ENCODE measurements at places on chromosomes 2 and 18. TPM values are rescaled to one million over a fixed set of nuclear protein-coding genes. Genes with fewer than 3 reads are reported as not detected.
A peak's percentile ranks its signal among the peaks of the same experiment; 100 is the strongest.

- no peak overlapping the region for H3K4me3 ChIP-seq
- no peak overlapping the region for H3K27ac ChIP-seq
- no peaks in the 10 kb centered on the region for H3K36me3 ChIP-seq
These were observed 294.4 kb upstream of the EPC2 start for GRCh38 chr2:148350199-148350598.

- H3K27me3 ChIP-seq: no peaks in the 10 kb centered on the region
- peaks cover 57% of the 10 kb centered on the region for H3K36me3 ChIP-seq
- H3K4me3 ChIP-seq: no peak overlapping the region
These were observed 27.6 kb downstream of the C2orf76 start for GRCh38 chr2:119338826-119339561.

DNA sequence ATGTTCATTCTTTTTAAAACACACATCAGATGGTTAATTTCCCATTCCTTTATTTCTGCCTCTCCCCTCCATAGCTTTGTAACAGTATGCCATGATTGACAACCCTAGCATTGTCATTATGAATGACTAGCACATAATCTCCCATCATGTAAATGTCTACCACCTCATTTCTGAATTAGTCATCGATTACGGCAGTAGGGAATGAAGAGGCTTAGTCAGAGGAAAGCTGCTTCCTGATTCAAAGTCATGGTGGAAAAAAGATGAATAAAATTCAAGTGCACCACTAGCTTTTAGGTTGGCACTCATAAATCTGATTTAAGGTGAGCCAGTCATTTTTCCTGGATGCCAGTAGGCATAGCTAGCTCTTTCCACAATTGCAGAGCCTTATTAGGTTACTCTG is 19.1 kb upstream of the ACMSD start:
- no peak overlapping the region for H3K4me3 ChIP-seq
- H3K36me3 ChIP-seq: no peaks in the 10 kb centered on the region
- ATAC-seq: no peak
- H3K27ac ChIP-seq: no peak overlapping the region
- H3K4me1 ChIP-seq: no peaks in the 10 kb centered on the region

DNA sequence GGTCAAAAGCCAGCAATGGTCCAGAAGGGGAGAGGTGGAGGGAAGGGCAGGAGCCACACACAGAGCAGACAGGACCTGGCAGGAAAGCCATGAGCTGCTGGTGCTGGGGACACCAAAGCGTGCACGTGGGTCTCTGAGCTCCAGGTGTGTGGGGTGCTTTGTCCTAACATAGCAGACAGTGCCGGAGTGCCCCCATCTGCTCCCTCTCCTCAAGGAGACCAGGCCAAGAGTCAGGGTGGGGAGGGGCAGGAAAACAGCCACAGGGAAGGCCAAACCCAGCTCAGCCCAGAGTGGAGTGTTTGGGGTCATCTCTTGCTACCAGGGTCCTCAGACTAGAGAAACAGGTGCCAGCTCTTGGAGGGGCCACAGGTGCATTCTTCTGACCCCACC is 4.2 kb upstream of the GPC1 start:
- no peaks in the 10 kb centered on the region for H3K4me1 ChIP-seq
- H3K36me3 ChIP-seq: no peaks in the 10 kb centered on the region
- no peak for ATAC-seq
- peaks cover 3% of the 10 kb centered on the region for H3K27me3 ChIP-seq
- H3K4me3 ChIP-seq: no peak overlapping the region

DNA sequence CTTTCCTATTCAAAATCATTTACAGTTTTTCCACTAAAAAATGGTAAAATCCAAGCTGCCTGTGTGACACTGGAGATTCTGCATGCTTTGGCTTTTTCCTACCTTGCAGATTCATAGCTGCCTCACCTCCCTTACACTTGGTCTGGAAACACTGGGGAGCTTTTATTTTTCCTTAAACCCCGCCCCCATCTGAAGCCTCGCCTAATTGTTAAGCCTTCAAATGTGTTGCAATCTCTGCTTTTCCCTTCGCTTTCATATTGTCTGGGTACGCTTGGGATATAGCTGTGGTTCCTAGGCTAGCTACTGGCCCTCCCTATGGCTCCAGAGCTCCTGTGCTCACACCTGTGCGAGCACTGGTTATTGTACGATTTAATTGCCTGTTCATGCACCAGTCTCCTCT is 942.4 kb upstream of the GYPC start:
- no peaks in the 10 kb centered on the region for H3K4me1 ChIP-seq
- H3K27me3 ChIP-seq: no peaks in the 10 kb centered on the region
- H3K36me3 ChIP-seq: no peaks in the 10 kb centered on the region
- H3K4me3 ChIP-seq: no peak overlapping the region

DNA sequence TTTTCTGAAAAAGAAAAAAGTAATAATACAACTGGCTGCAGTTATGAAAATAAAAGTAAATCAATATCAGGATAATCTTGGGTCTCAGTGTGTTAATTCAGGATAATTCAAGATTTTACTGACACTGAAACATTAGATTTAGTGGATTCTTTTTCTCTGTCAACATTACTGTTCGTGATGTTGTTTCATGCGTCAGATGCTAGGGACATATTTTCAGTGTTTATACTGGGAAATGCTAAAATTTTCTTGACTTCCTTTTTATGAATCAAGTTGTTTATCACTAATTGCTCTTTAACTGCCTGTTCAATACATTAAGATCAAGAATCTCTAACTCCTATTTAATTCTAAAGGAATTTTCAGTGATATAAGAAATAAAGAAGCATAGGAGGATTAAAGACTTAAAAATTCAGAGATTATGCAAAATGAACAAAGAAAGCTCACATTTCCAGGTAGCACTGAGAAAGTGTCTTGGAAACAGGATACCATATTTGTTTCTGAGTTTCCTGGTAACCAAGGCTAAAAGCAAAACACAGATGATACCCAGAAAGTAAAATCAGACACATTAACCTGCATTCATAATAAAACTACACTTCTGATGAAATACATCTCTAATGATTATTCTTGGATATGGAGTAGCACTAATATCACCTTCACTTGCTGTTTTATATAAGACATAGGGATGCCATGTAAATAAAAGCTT is 174.0 kb downstream of the ARL4C start:
- H3K27me3 ChIP-seq: no peaks in the 10 kb centered on the region
- no peak overlapping the region for H3K27ac ChIP-seq
- no peaks in the 10 kb centered on the region for H3K4me1 ChIP-seq

DNA sequence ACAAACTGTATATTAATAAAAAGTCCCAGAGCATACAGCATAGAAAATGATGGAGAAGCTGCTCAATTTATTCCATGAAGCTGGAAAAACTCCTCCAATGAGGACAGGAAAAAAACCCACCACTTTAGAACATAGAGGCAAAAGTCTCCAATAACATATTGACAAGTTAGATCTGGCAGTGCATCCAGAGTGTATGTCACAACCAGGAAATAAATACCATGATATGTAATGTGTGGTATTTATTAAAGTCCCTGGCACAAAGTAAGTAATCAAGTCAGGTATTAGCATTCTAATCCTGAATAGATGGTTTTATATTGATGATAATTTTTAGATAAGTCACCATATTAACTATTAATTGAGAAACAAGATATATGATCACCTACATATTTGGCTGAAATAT is 427.3 kb upstream of the HS6ST1 start:
- H3K4me1 ChIP-seq: no peaks in the 10 kb centered on the region
- H3K4me3 ChIP-seq: no peak overlapping the region
- H3K27me3 ChIP-seq: no peaks in the 10 kb centered on the region
- H3K36me3 ChIP-seq: no peaks in the 10 kb centered on the region
- H3K27ac ChIP-seq: no peak overlapping the region

DNA sequence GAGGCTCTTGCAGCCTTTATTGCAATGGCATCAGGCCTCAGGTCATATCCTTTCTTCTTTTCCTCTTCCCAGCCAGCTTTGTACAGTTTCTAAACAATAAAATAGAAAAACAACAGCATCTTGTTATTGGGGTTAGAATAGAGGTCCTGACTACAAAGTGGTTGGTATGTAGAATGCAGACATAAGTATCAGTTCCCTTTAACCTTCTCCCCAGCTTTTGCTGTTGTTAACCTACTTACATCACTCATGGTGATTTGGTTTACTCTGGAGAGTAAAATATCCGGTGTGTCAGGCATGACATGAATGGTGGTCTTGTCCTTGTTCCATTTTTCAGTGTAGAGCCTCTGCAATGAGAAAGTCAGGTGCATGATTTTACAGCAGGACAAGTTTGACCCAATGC is 69.8 kb downstream of the NEB start:
- no peak for ATAC-seq
- no peaks in the 10 kb centered on the region for H3K4me1 ChIP-seq
- no peaks in the 10 kb centered on the region for H3K27me3 ChIP-seq
- no peak overlapping the region for H3K4me3 ChIP-seq

- no peaks in the 10 kb centered on the region for H3K27me3 ChIP-seq
- H3K27ac ChIP-seq: no peak overlapping the region
- H3K4me1 ChIP-seq: no peaks in the 10 kb centered on the region
- no peaks in the 10 kb centered on the region for H3K36me3 ChIP-seq
- H3K4me3 ChIP-seq: no peak overlapping the region
These were observed 57.4 kb downstream of the LINC00305 start for GRCh38 chr18:64091526-64091925.

GRCh38 chr2:202378662-202379358 is 2.7 kb downstream of the BMPR2 start:
- peak overlapping the region; percentile 74 for H3K4me3 ChIP-seq
- H3K36me3 ChIP-seq: no peaks in the 10 kb centered on the region
- H3K4me1 ChIP-seq: peaks cover 8% of the 10 kb centered on the region
- ATAC-seq: no peak

GRCh38 chr2:24565537-24565936 is 74.5 kb downstream of the NCOA1 start:
- H3K36me3 ChIP-seq: peaks cover 24% of the 10 kb centered on the region
- no peaks in the 10 kb centered on the region for H3K27me3 ChIP-seq
- H3K4me1 ChIP-seq: peaks cover 25% of the 10 kb centered on the region
- no peak for ATAC-seq

DNA sequence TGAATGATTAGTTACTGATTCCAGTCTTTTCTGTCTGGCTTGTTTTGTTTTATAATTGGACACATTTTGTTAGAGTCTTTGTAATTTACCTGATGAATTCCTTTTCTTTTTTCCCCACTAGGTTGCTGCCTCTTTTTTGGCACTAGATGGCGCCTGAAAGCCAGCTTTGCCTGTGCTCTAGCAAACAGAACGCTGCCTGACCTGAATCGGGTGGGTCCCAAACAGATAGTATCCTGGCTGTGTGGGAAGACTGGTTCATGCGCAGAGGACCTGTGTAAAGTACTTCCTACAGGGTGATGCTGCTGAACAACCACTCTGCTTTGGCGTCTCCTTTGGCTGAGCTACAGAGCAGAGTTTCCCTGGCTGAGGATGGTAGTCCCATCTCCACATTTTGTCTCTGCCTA is 288.2 kb downstream of the IKZF2 start:
- no peak overlapping the region for H3K27ac ChIP-seq
- H3K4me3 ChIP-seq: no peak overlapping the region
- ATAC-seq: no peak
- no peaks in the 10 kb centered on the region for H3K36me3 ChIP-seq
- H3K27me3 ChIP-seq: no peaks in the 10 kb centered on the region

- no peak for ATAC-seq
- no peak overlapping the region for H3K4me3 ChIP-seq
- peak overlapping the region; percentile 42 for H3K27ac ChIP-seq
- no peaks in the 10 kb centered on the region for H3K36me3 ChIP-seq
- no peaks in the 10 kb centered on the region for H3K27me3 ChIP-seq
These were observed 19.0 kb upstream of the TMEM247 start for GRCh38 chr2:46460241-46460921.

- no peak for ATAC-seq
- H3K4me3 ChIP-seq: no peak overlapping the region
- no peak overlapping the region for H3K27ac ChIP-seq
- H3K27me3 ChIP-seq: no peaks in the 10 kb centered on the region
- H3K4me1 ChIP-seq: no peaks in the 10 kb centered on the region
These were observed 100.8 kb upstream of the KCTD1 start for GRCh38 chr18:26649193-26649543.

GRCh38 chr2:64657411-64657810 is 3.7 kb upstream of the SERTAD2 start:
- H3K27ac ChIP-seq: no peak overlapping the region
- H3K36me3 ChIP-seq: no peaks in the 10 kb centered on the region
- H3K4me3 ChIP-seq: no peak overlapping the region
- no peaks in the 10 kb centered on the region for H3K27me3 ChIP-seq

- H3K27ac ChIP-seq: no peak overlapping the region
- H3K27me3 ChIP-seq: peaks cover 20% of the 10 kb centered on the region
- no peaks in the 10 kb centered on the region for H3K36me3 ChIP-seq
These were observed 170.9 kb upstream of the PXDN start for GRCh38 chr2:1915196-1915595.

GRCh38 chr2:34365932-34366331 is 766.8 kb upstream of the FAM98A start:
- no peak for ATAC-seq
- H3K27me3 ChIP-seq: no peaks in the 10 kb centered on the region
- no peaks in the 10 kb centered on the region for H3K4me1 ChIP-seq
- H3K4me3 ChIP-seq: no peak overlapping the region
- H3K36me3 ChIP-seq: no peaks in the 10 kb centered on the region

DNA sequence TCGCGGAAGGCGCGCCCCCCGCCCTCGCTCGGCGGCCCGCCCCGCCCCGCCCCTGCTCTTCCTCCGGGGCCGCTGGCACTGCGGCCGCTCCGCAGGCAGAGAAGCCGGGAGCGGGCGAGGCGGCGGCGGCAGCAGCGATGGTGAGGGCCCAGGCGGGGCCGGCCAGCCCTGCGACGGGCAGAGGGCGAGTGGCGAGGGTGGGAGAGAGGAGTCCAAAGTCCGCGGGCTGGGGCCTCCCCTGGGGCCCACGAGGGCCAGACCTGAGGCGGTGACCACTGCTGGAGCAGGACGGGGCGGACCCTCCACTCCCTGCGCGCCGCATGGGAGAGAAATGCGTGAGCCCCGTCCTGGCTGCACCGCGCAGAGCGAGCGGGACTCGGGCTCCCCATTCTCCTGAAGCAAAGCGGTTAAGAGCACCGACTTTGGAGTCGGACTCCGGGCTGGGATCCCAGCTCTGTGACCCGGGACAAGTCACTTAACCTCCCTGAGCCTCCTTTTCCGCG is at the start of gene VAMP5:
TSS of gene VAMP5 (plus strand) at position 78 of the 503 bp plus-strand sequence. CDS start at position 138, 60 bp downstream.
- peak; percentile 52 for ATAC-seq
- no peaks in the 10 kb centered on the region for H3K27me3 ChIP-seq
- H3K4me3 ChIP-seq: peak within 1 kb of the TSS; percentile 39
- H3K27ac ChIP-seq: peak within 1 kb of the TSS; percentile 89
- peaks cover 29% of the 10 kb centered on the region for H3K4me1 ChIP-seq
- H3K36me3 ChIP-seq: no peaks in the 10 kb centered on the region

DNA sequence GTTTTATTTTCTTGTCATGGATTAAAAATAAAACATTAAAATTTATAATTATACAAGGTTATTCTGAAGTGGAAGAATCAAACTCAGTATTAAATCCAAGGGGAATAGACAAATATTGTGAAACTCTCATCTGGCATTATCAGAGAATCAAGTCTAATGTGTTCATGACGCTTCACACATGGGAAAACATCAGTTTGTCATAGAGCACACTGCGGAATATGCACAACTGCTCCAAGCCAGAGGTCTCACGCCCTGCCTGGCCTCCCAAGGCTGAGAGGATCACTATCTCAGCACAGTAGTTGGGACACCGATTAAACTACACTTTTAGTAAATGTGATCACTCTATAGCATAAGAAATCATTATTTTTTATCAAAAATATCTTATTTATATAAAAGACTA is 20.7 kb upstream of the TRIM43B start:
- H3K27me3 ChIP-seq: no peaks in the 10 kb centered on the region
- H3K27ac ChIP-seq: no peak overlapping the region
- ATAC-seq: no peak
- H3K4me1 ChIP-seq: no peaks in the 10 kb centered on the region
- no peak overlapping the region for H3K4me3 ChIP-seq
- no peaks in the 10 kb centered on the region for H3K36me3 ChIP-seq

Gene CAD
- 14.6 TPM for total RNA-seq

Gene SFXN5
- total RNA-seq: 5.8 TPM

Gene DHRS9
- total RNA-seq: 0.15 TPM

Gene CFAP65
- not detected for total RNA-seq

Gene TMEM247
- total RNA-seq: not detected

Gene ASTL
- total RNA-seq: not detected

Gene IL36B
- total RNA-seq: not detected

Gene KIAA2012
- not detected for total RNA-seq

Gene KIF5C
- total RNA-seq: 3.6 TPM

All from gastroesophageal sphincter (tissue), 4 donors.